ENCODE measurements at places on chromosomes 16 and 17.

DNA sequence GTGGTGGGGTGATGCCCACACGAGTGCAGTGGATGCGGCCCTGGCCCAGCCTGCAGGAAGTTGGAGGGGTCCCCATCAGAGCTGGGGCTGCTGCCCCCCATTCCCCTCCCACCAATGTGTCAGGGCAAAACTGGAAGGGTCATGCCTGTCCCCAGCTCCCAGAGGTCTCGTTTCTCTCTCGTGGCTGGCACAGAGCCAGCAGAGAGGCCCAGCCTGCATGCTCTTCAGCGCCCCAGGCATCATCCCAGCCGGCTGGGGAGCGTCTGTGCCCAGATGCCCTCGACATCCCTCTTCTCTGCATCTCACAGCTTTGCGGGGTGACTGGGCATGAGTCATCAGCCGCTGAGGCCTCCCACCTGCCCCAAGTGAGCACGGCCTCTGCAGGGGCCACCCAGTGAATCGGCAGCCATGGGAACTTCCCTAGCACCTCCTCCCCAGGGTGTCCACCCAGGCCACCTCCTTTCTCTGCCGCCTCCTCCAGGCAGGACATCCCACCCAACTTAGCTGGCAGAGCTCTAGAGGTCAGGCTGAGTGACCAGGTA is 9.8 kb upstream of the CSNK1D start:
- peak; percentile 30 for DNase-seq

DNA sequence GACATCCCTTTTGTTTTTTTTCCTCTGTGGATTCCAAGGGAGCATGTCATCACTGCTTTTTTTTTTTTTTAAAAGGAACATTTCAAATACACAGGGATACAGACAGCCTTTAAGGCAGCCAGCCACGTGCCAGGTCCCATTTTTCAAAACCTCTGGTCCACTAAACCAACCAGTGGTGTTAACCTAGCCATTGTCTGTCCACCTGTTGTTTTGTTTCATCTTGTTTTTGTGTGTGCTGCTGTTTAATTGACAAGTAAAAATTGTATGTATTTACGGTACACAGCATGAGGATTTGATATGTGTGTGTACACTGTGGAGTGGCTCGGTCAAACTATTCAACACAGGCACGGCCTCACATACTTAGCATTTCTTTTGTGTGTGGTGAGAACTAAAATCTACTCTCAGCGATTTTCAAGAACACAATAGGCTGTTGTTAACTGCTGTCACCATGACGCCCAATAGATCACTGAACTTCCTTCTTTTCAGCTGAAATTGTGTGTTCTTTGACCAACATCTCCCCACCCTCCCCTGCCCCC is 19.2 kb downstream of the TMEM114 start:
- DNase-seq, result no peak

DNA sequence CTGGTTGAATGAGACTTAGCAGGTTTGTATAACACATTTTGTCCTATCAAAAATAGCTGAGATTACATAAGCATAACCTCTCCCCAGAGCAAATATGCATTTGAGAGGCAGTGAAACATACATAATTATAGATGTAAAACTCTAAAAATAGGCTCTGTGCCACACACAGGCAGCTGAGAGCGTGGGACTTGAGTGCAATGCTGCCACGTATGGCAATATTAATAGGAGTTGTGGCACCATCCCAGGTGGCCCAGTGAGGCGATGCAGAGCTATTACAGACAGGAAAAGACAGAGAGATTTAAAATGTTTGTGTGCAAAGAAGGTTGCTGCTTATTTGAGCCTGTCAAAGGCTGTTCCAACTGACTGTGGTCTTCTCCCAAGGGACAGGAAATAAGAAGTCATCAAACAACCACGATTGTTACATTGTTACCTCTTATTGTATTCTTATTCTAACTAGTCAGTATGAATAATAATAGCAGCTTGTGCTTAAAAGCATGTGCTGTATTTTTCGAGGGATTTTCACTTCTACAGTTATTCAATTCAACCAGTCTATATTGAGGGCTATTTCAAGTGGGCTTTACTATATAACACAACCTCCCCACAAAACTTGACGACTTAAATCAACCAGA is 116.5 kb downstream of the SALL1 start:
- DNase-seq, result no peak

GRCh38 chr17:40417258-40417608 is 463 bp downstream of the TOP2A start:
- no peak for DNase-seq

- DNase-seq, result no peak
Observed at GRCh38 chr17:78184351-78184750, 2.5 kb downstream of the TK1 start.

DNA sequence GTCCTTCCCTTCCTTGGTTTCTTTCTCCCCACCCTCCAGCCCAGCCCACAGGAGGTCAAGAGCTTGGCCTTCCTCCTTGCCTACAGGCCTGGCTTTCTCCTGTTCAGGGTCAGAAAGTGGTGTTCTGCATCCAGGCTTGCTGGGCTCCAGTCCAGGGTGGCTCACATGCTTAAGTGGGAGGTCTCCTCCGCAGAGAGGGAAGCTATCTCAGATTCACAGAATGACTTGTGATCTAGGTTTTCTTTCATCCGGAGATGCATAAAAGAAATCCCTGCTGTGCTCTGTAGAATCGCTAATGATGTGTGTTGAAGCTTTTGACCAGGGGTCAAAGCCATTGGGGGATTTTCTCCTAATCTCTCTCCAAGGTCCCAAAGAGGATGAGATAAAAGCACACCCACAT is 382.3 kb upstream of the EEF2KMT start:
- DNase-seq, result no peak

GRCh38 chr16:67750466-67750865 is 31.4 kb upstream of the GFOD2 start:
- no peak for DNase-seq

DNA sequence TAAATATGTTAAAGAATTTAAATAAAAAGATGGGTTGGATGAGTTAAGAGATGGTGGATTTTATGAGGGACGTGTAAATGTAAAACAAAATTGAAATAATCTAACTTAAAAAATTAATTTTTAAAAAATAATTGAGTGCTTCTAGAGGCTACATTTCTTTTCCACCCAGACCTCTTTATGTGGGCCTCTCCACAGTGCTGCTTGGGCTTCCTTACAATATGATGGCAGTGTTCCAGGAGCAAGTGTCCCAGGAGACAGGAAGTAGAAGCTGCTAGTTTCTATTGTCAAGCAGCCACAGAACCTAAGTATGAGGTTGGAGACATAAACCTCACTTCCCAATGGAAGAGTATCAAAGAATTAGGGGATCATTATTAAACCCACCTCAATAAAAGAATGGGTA is 205.7 kb upstream of the CPHXL start:
- DNase-seq, result no peak

DNA sequence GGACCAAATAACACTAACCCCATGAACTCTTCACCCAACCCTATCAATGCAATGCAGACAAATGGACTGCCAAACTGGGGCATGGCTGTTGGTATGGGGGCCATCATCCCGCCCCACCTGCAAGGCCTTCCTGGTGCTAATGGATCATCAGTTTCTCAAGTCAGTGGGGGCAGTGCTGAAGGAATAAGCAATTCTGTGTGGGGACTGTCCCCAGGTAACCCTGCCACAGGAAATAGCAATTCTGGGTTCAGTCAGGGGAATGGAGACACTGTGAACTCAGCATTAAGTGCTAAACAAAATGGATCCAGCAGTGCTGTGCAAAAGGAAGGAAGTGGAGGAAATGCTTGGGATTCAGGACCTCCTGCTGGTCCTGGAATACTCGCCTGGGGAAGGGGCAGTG is 78.9 kb downstream of the TMC6 start:
- DNase-seq, result no peak

DNA sequence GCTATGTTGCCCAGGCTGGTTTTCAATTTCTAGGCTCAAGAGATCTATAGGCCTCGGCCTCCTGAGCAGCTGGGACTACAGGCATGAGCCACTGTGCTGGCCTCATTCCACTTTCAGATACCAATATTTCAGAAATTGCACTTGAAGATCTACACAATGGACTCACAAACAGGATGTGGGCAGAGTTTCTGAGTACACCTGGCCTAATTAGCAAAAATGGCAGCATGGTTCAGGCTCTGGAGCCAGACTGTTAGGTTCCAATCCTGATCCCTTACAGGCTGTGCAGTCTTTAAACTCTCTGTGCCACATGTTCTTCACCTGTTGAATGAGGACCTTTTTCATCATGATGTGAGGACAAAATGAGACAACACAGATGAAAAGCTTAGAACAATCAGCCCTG is 32.2 kb downstream of the RNF157 start:
- no peak for DNase-seq

DNA sequence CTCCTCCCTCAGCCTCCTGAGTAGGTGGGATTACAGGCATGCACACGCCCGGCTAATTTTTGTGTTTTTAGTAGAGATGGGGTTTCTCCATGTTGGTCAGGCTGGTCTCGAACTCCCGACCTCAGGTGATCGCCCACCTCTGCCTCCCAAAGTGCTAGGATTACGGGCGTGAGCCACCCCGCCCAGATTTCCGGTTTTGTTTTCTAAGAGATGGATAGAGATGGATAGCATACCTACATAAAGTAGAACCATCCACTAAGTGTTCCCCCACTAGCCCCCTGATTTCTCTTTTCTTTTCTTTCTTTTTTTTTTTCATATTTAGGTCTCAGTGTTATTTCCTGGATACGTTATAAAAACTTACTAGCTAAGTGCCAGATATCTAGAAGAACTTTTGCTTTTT is 2.0 kb downstream of the WSB1 start:
- DNase-seq, result no peak
